Dermis lymphatic vessel endothelial cell (primary cell): ENCODE measurements at places on chromosomes 5 and 9. TPM values are rescaled to one million over a fixed set of nuclear protein-coding genes. Genes with fewer than 3 reads are reported as not detected.

Gene WNT8A
- not detected in 2 replicates for total RNA-seq

Gene QRFP
- total RNA-seq: not detected in 2 replicates

Gene SLC12A7
- total RNA-seq: 18.4 and 19.1 TPM in 2 replicates

Gene PALM2AKAP2
- total RNA-seq: 0.09 and 0.65 TPM in 2 replicates

Gene PCDHA7
- total RNA-seq: 0.17 and 0.33 TPM in 2 replicates
